ENCODE measurements at places on chromosomes 3 and 15.

GRCh38 chr3:99724276-99724675 is 85.9 kb downstream of the COL8A1 start:
- H3K4me3 ChIP-seq: no peak overlapping the region
- H3K27ac ChIP-seq: no peak overlapping the region
- no peak for DNase-seq
- H3K36me3 ChIP-seq: no peaks in the 10 kb centered on the region
- no peaks in the 10 kb centered on the region for H3K4me1 ChIP-seq

- DNase-seq: no peak
- peaks cover 27% of the 10 kb centered on the region for H3K4me1 ChIP-seq
- no peaks in the 10 kb centered on the region for H3K27me3 ChIP-seq
Observed at GRCh38 chr15:34331809-34332208, 5.8 kb downstream of the SLC12A6 start.

GRCh38 chr3:197349368-197349767 is 51.0 kb upstream of the DLG1 start:
- H3K4me1 ChIP-seq: peaks cover 18% of the 10 kb centered on the region
- no peak overlapping the region for H3K4me3 ChIP-seq
- no peak overlapping the region for H3K27ac ChIP-seq

GRCh38 chr3:60298141-60298540 is 953.1 kb downstream of the FHIT start:
- H3K36me3 ChIP-seq: no peaks in the 10 kb centered on the region
- H3K4me1 ChIP-seq: no peaks in the 10 kb centered on the region
- no peak overlapping the region for H3K27ac ChIP-seq
- no peaks in the 10 kb centered on the region for H3K27me3 ChIP-seq

GRCh38 chr15:99076555-99077308 is 28.1 kb upstream of the SYNM start:
- peak overlapping the region; percentile 29 for H3K4me3 ChIP-seq
- no peaks in the 10 kb centered on the region for H3K27me3 ChIP-seq
- H3K27ac ChIP-seq: no peak overlapping the region
- peaks cover 5% of the 10 kb centered on the region for H3K4me1 ChIP-seq
- no peaks in the 10 kb centered on the region for H3K36me3 ChIP-seq

- no peaks in the 10 kb centered on the region for H3K4me1 ChIP-seq
- H3K4me3 ChIP-seq: no peak overlapping the region
- H3K36me3 ChIP-seq: no peaks in the 10 kb centered on the region
- no peak overlapping the region for H3K27ac ChIP-seq
- no peak for DNase-seq
- H3K27me3 ChIP-seq: no peaks in the 10 kb centered on the region
Observed at GRCh38 chr3:195768831-195769303, 42.9 kb downstream of the MUC4 start.

GRCh38 chr3:13587442-13587841 is 38.5 kb downstream of the FBLN2 start:
- no peaks in the 10 kb centered on the region for H3K36me3 ChIP-seq
- no peaks in the 10 kb centered on the region for H3K27me3 ChIP-seq
- no peak for DNase-seq
- H3K4me1 ChIP-seq: peaks cover 1% of the 10 kb centered on the region
- no peak overlapping the region for H3K27ac ChIP-seq
- H3K4me3 ChIP-seq: no peak overlapping the region

- H3K4me1 ChIP-seq: no peaks in the 10 kb centered on the region
- H3K36me3 ChIP-seq: no peaks in the 10 kb centered on the region
- no peak overlapping the region for H3K4me3 ChIP-seq
- H3K27me3 ChIP-seq: no peaks in the 10 kb centered on the region
Observed at GRCh38 chr15:60120100-60120499, 116.0 kb downstream of the FOXB1 start.

DNA sequence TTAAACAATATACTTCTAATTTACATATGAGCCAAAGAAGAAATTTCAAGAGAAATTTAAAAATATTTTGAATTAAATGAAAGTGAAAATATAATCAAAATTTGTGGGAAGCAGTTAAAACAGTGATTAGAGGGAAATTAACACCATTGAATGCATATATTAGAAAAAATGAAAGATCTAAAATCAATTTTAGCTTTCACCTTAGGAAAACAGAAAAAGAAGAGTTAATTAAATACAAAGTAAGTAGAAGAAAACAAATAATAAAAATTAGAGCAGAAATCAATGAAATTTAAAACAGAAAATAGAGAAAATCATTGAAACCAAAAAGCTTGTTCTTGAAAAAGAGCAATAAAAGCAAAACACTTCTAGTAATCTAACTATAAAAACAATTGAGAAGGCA is 38.6 kb upstream of the AP3B2 start:
- H3K36me3 ChIP-seq: no peaks in the 10 kb centered on the region
- H3K4me1 ChIP-seq: peaks cover 19% of the 10 kb centered on the region
- H3K27me3 ChIP-seq: no peaks in the 10 kb centered on the region
- DNase-seq: no peak
- H3K4me3 ChIP-seq: no peak overlapping the region

- H3K27me3 ChIP-seq: peaks cover 4% of the 10 kb centered on the region
- DNase-seq: no peak
- no peaks in the 10 kb centered on the region for H3K36me3 ChIP-seq
- no peak overlapping the region for H3K4me3 ChIP-seq
Observed at GRCh38 chr15:94002041-94002440, 229.3 kb upstream of the MCTP2 start.

DNA sequence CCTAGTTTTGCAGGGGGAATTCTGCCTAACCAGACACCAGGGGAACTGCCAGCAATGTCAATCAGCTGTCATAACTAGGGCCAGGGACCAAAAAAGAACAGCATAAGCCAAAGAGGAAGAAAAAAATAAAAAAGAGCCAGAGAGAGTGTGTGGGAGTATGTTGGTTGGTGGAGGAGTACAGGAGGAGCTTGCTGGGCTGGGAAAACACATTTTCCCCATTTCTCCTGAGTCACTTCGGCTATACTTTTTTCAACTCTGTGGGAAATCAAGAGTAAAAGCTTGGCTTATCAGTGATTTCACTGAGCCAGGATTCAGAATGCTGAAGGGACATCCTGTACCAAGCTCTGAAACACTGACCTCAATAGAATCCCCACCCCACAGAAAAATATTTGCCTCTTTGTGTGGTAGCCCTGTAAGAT is 144.7 kb upstream of the DPH6 start:
- H3K4me3 ChIP-seq: no peak overlapping the region
- no peaks in the 10 kb centered on the region for H3K27me3 ChIP-seq
- peaks cover 48% of the 10 kb centered on the region for H3K4me1 ChIP-seq
- DNase-seq: no peak
- no peaks in the 10 kb centered on the region for H3K36me3 ChIP-seq

- no peaks in the 10 kb centered on the region for H3K36me3 ChIP-seq
- H3K4me1 ChIP-seq: no peaks in the 10 kb centered on the region
- H3K27me3 ChIP-seq: no peaks in the 10 kb centered on the region
- H3K27ac ChIP-seq: no peak overlapping the region
- no peak for DNase-seq
- H3K4me3 ChIP-seq: no peak overlapping the region
Observed at GRCh38 chr15:81080996-81081395, 53.1 kb upstream of the CFAP161 start.

GRCh38 chr3:116669576-116669975 is 40.0 kb upstream of the TUSC7 start:
- no peaks in the 10 kb centered on the region for H3K4me1 ChIP-seq
- H3K27me3 ChIP-seq: no peaks in the 10 kb centered on the region
- no peak overlapping the region for H3K27ac ChIP-seq
- H3K4me3 ChIP-seq: no peak overlapping the region
- no peak for DNase-seq
- H3K36me3 ChIP-seq: no peaks in the 10 kb centered on the region

Measured in right atrium auricular region (tissue), 2 donors.